ENCODE measurements at places on chromosomes 7 and 10. TPM values are rescaled to one million over a fixed set of nuclear protein-coding genes. Genes with fewer than 3 reads are reported as not detected.

DNA sequence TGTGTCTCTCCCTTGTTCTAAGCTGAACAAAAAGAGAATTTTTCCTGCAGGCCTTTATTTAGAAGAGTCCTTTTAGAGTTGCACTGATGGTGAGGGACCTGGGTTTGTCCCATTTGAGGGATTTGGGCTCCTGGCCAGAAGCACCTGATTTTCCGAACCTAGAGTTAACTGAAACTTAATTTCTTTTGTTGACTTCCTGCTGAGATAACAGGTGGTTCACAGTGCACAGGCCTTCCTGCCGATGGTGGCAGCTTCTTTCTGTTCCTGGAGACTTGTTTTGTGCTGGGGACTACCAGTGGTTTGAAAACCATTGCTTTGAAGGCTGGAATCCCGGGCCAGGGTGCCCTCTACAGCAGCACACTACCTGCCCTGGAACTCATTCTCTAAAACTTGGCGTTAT, 99.2 kb downstream of the SUGCT start:
- H3K27ac ChIP-seq = no peak overlapping the region
- no peaks in the 10 kb centered on the region for H3K4me1 ChIP-seq

The DDX56 gene
- 58.0 TPM for total RNA-seq

The MSMB gene
- not detected for total RNA-seq

The GIGYF1 gene
- total RNA-seq = 28.3 TPM

DNA sequence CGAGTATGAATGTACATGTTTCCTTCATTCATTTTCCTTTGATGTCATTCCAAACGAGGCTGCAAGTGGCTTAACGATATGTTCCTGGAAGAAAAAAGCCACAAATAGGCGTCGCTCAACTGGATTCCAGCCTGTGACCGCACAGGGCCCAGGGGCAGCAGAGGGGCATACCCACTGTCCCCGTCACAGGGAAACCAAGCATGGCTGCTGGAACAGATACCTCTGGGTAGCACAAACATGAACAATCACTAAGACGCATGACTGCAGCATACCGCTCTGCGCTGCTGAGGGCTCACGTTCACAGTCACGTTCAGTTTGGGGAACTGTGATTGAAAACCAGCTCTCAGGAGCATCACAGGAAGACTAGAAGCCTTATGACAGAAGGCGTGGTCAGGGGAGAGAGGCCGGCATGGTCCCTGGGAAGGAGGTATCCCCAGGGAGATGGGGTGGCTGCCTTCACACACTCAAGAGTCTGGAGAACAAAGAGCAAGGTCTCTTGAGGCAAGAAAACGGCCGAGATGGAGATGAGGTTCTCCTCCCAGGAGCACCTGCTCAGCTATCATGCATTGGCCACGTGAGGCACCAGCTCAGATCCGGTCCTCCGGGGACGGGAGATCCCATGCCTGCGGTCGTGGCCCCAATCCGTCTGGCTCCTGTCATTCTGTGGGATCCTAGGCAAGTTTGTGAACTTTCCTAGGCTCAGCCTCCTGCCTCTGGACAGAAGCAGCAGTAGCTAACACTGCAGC, 213.6 kb downstream of the DIP2C start:
- H3K36me3 ChIP-seq = peaks cover 6% of the 10 kb centered on the region
- H3K4me3 ChIP-seq = no peak overlapping the region
- H3K27me3 ChIP-seq = no peaks in the 10 kb centered on the region

The CHST3 gene
- 20.1 TPM for total RNA-seq

The MUC12 gene
- total RNA-seq = 0.44 TPM

The LIPK gene
- total RNA-seq = not detected

The IDI2 gene
- not detected for total RNA-seq
